ENCODE measurements at places on chromosomes 16 and 17.

DNA sequence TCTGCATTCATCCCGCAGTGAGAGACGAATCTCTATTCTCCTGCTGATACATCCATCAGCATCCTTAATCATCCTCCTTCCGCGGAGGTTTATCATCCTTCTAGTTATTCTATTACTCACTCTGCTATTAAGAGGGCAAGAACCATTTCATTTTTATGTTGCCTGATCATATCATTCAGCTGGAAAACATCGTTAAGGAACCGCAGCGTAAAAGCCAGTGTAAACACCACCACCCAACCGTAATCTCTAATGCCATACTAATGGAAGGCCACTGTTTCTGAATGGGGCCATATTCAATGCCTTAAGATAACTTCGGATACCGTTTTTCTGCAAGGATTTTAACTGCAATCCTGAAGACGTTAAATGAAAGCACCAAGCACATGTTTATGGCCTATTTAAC lies 36.7 kb upstream of the ERCC4 start:
- no peak for DNase-seq

DNA sequence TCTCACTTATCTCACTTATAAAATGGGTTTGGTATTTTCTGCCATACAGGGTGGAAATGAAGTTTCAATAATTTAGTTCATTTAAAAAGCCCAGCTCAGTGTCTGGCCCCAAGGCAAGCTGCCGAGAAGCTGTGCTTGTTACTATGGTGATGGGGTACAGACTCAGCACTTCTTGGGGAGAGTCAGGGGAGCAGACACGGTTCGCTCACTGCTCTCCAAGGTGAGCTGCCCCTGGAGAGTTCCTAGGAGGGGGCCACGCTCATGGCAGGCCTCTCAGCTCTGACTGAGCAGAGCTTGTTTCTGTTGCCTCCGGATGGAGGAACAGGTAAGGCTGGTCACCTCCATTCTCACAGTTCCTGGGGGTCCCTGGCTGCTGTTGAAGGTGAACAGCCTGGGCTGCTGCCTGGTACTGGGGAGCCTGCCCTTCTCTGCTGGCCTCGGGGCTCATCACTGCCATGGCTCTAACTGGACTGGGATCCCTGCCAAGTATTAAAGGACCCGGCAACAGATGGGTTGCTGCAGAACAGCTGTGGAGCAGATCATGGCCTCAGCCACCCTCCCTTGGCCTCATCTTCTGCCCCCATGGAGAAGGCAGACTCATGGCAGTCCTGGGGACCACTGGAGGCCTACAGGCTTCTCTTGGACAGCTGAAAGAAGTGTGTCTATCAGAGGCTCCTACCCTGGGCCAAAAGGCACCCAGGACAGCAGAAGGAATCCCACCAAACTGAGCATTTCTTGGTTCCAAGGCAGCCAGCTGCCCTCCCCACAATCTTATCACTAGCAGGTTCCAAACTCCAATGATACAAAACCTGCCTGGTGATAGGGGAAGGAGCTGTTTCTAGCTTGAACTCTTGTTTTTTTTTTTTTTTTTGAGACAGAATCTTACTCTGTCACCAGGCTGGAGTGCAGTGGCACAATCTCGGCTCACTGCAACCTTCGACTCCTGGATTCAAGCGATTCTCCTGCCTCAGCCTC lies 25.9 kb upstream of the SPATA32 start:
- DNase-seq, result no peak

- DNase-seq, result no peak
These were observed 25.3 kb downstream of the RPH3AL start for GRCh38 chr17:327296-327695.

GRCh38 chr17:43356999-43357398 lies 41.8 kb upstream of the ARL4D start:
- DNase-seq, result no peak

GRCh38 chr16:27448532-27449433 lies 46.8 kb downstream of the IL21R start:
- DNase-seq, result no peak

GRCh38 chr16:23499801-23500200 lies 10.5 kb downstream of the GGA2 start:
- no peak for DNase-seq

GRCh38 chr16:30662449-30662848 lies 4.2 kb downstream of the FBRS start:
- DNase-seq, result no peak

- DNase-seq, result no peak
These were observed 24.5 kb upstream of the MTMR4 start for GRCh38 chr17:58538811-58539409.

DNA sequence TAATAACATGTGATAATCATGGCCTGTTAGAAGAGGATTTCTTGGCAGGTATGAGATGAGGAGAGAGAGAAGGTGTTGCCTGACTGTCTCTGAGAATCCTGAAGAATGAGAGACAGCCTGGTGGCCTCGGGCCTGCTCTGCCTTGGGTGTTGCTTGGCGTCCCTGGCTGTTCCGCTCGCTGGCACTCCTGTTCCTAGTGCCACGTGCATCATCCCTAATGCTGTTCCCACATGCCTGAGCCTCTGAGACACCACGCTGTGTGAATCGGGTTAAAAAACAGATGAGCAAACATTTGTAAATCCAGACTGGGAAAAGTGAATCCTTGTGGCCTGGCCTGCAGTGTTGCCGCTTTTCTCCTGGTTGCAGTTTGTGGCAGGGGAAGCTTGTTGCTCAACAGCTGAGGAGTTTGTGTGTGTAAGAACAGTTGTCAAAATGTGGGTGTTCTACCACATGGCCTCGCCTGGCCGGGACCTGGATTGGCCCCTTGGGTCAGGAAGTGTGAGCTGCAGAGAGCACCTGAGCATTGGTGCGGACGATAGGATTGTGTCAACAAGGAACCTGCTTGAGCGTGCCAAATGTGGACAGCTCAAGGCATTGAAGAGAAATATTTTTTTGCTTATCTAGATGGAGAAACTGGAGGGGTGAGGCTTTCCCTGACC lies 22.0 kb downstream of the UBN1 start:
- DNase-seq, result no peak

DNA sequence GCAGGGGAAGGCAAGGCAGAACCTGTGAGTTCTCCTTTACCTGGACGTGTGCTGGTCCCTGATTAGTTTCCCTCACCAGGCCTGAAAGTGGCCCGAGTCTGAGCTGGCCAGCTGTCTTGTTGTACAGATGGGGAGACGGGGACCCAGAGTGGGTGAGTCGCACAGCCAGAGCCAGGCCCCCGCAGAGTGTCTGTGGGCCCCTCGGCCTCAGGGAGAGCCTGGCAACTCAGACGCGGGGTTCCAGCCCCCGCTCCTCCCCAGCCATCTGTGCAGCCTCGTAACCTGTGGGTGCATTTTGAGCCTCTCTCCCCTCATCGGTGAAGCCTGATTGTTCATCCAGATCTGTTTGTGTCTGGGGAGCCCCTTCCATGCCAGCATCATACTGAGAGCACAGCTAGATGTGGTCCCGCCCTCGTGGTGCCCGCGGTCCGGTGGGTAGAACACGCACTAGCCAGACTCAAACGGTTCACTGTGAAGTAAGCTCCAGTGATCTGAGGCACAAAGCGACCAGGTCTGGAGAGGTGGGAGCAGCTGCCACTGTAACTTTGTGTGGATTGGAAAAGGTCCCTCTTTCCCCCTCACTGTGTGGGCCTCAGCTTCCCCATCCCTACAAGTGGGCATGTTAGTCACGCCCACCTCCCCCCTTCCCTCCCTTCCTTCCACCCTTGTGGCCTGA lies 6.0 kb upstream of the NDRG4 start:
- DNase-seq, result no peak

DNA sequence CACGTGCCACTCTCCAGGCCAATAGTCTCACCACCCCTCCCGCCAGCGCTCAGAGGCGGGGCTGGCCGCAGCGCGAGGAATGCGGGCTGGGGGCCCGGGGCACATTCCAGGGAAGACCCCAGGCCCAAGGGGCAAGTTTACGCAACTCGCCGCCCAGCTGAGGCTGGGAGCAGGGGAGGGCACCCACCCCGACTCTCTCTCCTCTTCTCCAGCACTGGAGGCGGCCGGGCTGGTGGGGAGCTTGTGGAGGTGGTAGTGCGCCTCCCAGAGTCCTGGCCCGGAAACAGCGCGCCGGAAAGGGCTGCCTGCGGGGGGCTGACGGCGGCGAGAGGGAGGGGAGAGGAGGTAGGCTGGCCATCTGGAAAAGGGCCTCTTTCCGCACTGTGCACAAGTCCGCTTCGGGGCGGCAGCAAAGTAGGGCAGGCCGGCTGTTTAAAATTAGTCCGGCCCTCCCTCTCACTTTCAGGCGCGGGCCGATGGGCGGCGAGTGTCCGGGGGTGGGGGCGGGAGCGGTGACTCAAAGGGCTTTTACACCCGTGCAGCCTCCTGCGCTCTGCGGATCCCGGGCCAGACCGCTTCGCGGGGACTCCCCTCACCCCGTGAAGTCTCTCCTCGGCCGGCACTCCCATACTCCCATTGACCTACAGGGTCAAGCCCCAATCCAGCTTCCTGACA lies 1.1 kb downstream of the FHOD1 start:
- no peak for DNase-seq

GRCh38 chr17:31869031-31869430 lies 10.0 kb upstream of the COPRS start:
- DNase-seq, result no peak

DNA sequence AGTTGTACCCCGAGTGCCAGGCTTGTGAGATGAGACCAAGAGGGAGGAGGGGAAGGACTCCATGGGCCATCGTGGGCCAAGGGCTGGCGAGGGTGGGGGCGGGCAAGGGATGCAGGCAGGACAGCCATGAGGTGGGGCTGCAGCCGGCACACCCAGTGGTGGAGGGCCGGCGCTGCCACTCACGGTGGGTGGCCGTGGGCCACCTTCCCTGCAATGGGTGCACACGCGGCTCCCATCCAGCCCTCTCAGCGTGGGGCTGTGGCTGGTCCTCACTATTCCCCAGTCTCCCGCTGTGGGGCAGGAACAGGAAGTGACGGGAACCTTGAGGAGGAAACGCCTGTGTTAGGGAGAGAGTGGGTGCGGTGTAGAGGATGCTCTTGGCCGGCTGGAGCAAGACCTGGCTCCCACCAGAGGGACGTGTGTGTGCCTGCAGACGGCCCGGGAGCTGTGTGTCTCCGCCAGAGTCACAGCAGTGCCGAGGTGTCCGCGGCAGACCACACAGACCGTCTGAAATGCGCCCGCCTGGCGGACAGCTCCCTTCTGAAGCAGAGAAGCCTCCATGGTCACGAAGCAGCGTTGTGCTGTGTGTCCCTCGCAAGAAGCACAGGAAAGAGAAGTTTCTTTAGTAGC lies 23.6 kb downstream of the CIBAR2 start:
- no peak for DNase-seq

DNA sequence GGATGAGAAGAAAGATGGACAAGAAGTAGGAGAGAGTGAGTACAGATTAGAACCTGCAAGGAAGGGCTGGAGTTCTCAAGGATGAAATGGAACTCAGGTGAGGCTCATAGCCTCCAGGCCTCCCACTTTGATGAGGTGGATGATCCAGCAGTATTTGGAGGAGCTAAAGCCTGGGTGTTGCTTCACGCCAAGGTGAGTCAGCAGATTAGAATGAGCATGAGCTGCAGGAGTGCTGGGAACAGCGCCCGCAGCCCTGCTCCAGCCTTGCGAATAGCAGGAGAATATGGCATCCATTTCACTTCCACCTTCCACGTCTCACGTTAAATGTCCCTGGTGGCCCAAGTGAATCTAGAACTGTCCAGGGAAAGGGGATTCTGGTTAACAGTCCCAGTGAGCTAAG lies 94.4 kb upstream of the CPHXL start:
- no peak for DNase-seq

DNA sequence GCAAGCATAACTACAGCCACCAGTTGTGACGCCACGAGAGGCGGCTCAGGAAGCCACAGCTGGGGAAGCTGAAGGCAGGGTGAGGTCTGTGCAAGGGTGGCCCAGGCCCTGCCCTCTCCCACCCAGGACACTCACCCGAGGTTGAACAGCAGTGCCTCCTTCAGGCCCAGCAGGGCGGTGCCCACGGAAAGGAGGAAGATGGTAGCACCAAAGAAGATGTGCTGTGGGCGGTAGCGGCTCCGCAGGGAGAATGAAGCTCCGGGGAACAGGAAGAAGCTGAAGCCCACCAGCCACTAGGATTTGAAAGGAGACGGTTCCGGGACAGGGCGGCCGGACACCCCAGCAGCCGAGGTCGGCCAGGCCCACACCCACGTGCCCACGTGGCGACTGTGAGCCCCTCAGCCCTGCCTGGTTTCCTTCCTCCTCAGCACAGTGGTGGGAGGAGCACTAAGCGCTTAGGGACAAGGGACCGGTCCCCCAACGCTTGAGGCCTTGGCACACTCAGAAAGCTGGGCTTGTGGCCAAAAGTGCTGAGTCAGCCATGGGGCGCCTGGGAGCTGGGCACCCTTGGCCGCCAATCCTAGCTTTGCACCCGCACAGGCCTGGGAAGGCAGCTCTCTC lies 11.0 kb downstream of the CYB561 start:
- DNase-seq, result no peak

GRCh38 chr17:50661795-50662391 lies 27.2 kb downstream of the ABCC3 start:
- peak; percentile 95 for DNase-seq

- DNase-seq, result no peak
These were observed 34.4 kb downstream of the DNAH3 start for GRCh38 chr16:21116148-21116693.

DNA sequence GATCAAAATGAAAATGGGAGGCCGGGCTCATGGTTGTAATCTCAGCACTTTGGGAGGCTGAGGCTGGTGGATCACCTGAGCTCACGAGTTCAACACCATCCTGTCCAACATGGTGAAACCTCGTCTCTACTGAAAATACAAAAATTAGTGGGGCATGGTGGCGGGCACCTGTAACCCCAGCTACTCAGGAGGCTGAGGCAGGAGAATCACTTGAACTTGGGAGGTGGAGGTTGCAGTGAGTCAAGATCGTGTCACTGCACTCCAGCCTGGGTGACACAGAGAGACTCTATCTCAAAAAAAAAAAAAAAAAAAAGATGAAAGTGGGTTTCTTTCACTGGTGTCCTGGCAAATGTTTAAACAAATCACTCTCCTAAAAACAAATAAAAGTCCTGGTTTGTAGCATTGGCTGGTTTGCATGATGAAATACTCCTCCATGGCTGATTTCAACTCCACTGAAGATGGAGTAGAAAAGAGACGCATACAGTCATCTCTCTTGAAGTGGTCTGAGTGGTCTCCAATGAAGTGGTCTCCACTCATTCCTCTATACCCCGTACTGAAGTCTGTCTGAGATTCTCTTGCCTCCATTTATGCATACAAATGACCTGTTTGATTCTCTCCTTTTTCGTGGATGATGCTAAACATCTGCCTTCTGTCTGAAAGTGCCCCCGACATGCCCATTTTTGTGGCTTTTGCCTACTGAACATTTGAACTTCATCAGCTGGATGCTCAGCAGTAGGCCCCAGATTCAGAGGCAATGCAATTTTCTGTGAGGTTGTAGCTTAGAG lies 153.0 kb upstream of the FAM20A start:
- DNase-seq, result no peak

Data from LoVo (cell line).